Gastrocnemius medialis (tissue), 4 donors: ENCODE measurements at places on chromosomes 1 and 21.

DNA sequence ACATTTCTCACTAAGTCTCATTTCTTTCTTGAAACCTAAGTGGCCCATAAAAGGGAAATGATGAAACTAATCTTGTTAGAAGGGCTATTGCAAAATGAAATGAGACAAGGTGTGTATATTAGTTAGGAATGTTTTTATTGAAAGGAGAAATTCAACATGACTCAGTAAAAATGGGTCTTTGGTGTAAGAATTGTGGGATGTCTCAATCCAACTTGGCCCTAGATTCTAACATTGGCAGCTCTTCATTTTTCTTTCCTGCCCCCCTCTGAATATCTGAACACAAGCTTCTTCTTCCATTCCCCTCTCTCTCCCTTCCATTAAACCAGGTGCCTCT, 26.8 kb upstream of the TARBP1 start:
- DNase-seq = no peak

GRCh38 chr1:182122913-182123260, 61.4 kb upstream of the ZNF648 start:
- no peak for DNase-seq

- no peak for DNase-seq
Observed at GRCh38 chr21:25568246-25568645, 39.0 kb downstream of the MRPL39 start.

DNA sequence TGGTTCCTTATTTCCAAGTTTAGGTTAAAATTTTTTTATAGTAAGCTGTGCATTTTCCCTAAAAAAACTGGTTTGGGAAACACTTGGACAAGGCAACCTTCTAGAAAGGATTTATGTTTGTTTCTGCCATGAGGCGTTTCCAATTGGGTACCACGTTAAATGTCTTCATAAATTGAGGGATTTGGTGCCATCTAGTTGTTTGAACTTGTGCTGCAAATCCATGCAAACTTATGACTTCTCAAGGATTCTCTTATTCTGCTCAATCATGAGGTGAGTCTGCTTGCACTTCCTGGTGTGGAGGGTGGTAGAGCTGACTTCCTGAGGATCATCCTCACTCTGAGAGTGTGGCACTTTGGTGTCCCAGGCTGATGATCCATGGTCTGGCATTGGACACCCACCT, 123.3 kb downstream of the PCNX2 start:
- DNase-seq = no peak

DNA sequence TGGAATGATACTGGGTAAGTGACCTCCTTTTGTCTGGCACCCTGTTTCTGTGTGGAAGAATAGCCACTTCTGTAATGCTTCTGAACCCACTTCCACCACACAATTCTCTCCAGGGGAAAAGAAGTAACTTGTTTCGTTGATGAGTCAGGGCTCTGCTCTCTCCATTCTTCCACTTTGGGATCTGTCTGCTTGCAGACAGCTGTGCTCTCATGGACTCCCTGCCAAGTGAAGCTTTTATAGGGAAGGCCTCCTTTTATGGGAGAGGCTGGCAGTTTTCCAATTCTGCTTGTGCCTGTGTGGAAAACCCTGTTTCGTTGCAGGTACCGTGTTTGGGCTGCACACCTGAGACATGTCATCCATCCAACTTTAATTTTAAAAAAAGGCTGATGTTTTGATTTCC, 130.7 kb downstream of the GIPC2 start:
- peak; percentile 17 for DNase-seq

DNA sequence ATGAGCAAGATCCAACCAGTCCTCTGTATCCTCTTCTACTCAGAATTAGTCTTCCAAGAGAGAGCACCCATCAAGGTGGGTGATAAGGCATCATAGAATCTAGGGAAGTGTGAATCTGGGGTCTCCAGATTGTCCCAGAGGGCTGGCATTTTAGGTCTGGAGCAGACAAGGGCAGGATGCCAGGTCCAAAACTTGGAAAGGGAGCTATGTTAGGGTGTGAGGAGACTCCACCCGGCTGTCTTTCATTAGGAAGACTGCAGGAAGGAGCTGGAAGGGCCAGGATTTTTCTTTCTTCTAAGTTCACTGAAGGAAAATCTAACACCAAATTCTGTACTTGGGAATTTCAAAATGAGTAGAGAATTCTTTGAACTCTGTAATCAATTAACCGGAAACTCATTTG, 86.1 kb upstream of the BMP8A start:
- no peak for DNase-seq
